ENCODE measurements at places on chromosomes 1 and 21.
A peak's percentile ranks its signal among the peaks of the same experiment; 100 is the strongest.

DNA sequence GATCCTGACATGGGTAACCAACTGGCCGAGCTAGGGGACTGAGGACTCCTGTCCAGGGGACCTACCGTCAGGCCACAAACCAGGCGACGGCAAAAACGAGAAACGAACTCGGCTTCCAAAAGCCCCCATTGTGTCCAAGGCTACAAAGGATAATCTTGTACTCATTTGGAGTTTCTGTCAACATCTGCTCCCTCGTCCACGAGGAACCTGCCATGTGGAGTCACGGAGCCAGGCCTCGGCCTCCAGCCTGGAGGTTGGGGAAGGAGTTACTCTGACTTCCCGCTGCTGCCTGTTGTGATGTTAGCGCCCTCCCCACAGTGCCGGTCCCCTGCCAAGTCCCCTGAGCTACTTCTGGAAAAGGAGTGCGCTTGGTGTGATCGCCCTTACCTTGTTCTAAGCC, 7.3 kb downstream of the KRTAP10-1 start:
- no peak for DNase-seq

DNA sequence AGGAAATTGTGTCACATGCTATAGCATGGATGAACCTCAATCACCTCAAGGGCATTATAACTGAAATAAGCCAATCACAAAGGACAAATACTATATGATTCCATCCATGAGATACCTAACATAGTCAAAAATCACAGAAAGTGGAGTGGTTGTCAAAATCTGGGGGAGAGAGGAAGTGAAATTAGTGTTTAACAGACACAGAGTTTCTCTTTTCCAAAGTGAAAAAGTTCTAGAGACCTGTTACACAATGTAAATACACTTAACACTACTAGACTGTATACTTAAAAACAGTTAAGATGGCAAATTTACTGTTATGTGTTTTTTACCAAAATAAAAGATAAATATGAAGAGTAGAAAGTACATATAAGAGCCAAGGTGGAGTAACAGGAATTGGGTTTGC, 31.8 kb downstream of the ZNF644 start:
- DNase-seq, result no peak

DNA sequence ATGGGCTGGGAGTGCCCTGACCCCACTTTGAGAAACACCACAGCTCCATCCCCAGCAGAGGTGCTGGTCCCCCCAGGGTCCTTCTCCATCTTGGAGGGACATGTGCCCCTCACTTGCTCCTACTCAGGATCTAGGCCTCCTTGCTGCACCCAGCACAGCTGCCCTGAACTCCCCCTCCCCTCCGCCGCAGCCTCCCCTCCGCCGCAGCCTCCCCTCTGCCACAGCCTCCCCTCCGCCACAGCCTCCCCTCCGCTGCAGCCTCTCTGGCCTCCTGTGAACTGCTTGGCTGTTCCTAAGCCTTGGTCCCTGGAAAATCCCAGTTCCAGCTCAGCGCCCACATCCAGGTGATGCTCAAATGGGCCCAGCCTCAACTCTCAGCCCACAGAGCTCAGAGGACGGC, 15.9 kb upstream of the TSPEAR start:
- no peak for DNase-seq

DNA sequence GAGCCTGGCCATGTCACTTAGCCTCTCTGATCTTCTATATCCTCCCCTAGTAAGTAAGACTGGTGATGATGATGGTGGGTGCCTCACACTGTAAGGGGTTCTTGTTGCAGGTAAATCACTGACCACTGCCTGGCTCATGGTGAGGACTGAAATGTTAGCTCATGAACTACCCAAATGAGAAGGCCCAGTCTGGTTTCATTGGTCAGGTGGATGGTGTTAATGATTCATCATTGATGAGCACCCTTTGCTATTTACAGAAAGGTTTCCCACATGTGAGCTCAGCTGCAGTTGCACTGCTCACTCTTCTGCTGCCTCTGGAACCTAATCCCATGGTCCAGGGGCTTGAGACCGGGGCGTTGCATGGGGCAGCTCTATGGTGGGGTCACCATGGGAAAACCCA, 417.7 kb downstream of the PRDM2 start:
- DNase-seq, result no peak

GRCh38 chr1:87170157-87170556, 158.5 kb upstream of the LMO4 start:
- DNase-seq, result peak; percentile 50

DNA sequence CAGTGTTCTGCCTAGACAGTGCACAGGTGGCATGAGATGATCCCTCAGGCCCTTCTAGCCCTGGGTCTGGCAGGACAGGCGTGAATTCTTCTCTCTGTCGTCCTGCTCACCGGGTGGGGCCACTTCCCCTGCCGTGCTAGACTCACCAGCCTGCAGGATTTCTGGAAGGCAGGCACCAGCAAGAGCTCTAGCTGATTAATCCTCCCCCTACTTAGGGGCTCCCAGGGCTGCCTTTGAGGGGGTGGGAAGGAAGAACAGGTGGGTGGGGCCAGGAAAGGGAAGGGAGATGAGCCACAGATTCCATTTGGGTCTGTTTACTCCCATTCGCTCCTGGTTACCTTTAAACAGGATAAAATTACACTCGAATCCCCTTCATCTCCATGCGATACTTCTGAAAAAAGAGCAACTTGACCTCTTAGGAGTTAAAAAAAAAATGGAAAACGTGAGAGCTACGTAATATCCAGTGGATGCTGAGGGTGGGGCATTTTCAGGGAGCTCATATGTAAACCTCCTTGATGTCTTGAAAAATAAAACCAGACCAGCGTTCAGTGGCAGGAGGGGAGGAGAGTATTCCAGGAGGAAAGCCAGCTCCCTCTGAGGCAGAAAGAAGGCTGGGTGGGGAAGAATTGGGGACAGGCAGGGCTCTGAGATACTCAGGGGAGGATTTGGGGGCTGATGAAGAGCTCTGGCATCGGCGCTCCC, 665.5 kb downstream of the PTPRU start:
- DNase-seq, result no peak

- no peak for DNase-seq
Measured at GRCh38 chr21:45494851-45495680, 47.2 kb downstream of the SLC19A1 start.

- DNase-seq, result no peak
Measured at GRCh38 chr1:39568208-39568607, 8.4 kb downstream of the PABPC4 start.

- DNase-seq, result no peak
Measured at GRCh38 chr1:30725450-30726095, 2.2 kb upstream of the MATN1 start.

GRCh38 chr1:240044620-240045019, 47.1 kb upstream of the FMN2 start:
- peak; percentile 24 for DNase-seq

DNA sequence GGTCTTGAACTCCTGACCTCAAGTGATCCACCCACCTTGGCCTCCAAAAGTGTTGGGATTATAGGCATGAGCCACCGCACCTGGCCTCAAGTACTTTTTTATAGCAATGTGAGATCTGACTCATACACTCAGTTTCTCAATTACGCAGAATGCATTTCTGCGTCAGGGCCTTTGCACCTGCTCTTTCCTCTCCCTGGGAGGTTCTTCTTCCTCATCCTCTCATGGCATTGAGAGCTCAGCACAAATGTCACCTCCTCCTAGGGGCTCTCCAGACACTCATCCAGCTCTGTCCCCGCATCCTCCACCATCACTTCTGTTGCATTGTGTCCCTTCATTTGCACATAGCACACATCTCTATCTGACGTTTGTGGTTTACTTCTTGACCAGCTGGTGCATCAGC, 418.8 kb downstream of the PTPRU start:
- no peak for DNase-seq

DNA sequence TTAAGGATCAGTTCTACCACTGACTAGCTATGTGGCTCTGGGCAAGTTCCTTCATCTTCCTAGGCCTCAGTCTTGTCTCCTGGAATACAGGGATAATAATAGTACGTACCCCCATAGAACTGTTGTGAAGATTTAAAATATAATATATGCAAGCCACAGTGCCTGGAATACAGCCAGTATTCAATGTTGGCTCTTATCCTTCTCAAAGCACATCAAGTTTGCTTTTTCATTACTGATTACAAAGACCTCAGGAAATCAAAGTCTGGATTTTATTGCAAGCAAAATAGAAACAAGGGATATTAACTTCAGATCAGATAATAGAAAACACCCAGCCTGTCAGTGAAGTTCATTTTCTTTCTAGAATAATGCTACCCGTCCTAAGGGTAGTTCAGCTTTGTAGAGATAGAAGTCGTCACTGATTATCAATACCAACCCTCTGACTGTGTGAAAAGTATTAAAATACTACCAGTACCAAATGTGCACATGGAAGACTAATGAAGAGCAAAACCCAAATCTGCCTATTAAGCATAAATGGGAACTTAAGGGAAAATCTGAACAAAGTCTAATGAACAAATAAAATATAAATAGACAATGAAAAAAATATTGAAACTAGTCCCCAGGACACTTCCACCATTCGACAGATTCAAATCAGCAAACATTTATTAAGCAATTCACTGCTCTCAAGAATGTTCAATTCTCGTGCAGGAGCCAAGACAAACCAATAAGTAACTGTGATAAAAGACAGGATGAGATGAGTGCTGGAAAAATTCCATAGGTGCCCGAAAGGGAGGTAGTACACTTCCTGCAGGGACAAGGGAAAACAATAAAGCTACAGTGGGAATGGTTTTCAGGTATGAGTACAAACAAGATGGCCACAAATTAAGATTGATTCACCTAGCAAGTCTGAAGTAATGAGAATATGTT, 206.2 kb downstream of the SMYD3 start:
- DNase-seq, result no peak

GRCh38 chr1:3910049-3910731, 10.1 kb upstream of the C1orf174 start:
- no peak for DNase-seq

GRCh38 chr1:212121779-212122178, 86.2 kb downstream of the DTL start:
- DNase-seq, result no peak

DNA sequence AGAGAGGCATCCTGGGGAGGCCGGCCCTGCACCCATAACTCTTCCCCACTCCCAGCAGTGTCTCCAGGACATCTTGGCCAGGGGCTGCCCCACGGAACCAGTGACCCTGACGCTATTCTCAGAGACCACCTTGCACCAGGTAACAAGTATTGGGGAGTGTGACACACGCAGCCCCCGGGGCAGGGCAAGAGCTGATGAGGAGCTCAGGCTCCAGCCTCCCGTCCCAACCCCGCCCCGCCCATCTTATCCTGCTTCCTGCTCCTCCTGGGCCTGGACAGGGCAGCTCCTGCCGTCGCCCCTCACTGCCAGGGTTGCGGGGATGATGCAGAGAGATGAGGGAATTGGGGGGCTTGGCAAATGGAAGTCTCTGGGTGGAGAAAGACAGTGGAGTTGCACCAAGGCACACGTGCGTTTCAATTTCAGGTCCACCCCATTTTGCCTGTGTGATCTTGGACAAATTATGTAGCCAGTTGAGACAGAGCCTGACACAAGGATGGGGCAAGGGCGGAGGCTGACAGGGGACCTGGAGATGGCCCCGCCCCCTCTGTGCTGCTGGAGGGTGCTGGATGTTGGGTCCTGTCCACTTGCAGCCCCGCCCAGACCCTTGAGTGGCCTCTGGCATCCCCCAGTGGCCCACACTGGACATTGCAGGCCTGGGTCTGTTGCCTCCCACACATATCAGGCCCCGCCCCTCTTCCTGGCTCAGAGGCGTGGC, 10.7 kb downstream of the CLCNKA start:
- peak; percentile 87 for DNase-seq

DNA sequence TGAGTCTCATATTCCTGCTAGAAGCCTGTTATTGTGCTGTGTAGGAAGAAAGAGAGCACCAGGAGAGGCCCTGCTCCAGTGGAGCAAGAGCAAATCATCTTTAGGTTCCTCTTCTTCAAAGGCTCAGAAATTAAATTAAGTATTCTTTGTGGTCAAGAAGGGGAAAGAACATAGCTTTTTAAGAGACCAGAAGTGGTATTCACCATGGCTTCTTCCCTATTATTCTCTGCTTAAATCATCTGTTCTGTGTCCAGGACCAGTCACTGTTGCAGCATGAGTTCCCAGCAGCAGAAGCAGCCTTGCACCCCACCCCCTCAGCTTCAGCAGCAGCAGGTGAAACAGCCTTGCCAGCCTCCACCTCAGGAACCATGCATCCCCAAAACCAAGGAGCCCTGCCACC, 1.1 kb downstream of the SPRR1B start:
- DNase-seq, result no peak

DNA sequence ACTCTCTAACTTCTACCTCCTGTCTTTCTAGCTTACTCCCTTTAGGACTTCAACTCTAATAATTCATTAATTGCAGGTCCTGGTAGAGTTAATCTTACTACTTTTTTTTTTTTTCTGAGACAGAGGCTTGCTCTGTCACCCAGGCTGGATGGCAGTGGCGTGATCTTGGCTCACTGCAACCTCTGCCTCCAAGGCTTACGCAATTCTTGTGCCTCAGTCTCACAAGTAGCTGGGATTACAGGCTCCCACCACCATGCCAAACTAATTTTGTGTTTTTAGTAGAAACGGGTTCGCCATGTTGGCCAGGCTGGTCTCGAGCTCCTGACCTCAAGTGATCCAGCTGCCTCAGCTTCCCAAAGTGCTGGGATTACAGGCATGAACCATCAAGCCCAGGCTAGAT, 15.7 kb downstream of the BTBD8 start:
- DNase-seq, result no peak

- no peak for DNase-seq
Measured at GRCh38 chr21:45937721-45938452, 43.7 kb upstream of the COL6A1 start.

GRCh38 chr21:33305344-33305671, 19.5 kb upstream of the IFNAR1 start:
- no peak for DNase-seq

- no peak for DNase-seq
Measured at GRCh38 chr1:194042736-194043135, 856.3 kb upstream of the B3GALT2 start.

DNA sequence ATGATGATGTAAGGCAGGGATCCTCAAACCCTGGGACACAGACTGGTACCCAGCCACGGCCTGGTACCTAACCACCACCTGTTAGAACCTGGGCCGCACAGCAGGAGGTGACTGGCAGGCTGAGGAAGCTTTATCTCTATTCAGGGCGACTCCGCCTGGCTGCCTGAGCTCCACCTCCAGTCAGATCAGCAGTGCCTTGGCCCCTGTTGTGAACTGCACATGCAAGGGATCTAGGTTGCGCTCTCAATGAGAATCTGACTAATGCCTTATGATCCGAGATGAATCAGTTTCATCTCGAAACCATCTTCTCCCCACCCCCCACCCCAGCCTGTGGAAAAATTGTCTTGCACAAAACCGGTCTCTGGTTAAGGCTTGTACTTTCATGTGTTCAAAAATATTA, 4.2 kb downstream of the RNPC3 start:
- DNase-seq, result peak; percentile 33

GRCh38 chr21:42981214-42981523, 6.8 kb downstream of the PKNOX1 start:
- DNase-seq, result no peak

DNA sequence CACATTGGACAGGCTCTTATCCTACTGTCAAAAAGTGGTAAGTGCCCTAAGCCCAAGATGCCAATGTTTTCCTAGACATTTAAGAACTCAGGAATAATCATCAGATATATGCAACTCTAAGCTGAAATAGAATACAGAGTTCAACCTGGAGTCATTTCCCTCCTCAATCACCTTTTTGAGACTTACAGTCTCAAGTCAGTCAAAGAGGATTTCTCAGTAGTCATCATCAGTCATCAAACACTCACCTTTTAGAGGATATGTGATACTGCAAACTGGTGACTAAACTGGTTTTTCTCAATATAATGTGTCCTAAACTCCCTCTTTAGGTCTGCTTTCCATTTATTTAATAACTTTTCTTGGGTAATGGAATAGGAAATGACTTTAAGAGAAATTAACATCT, 145.3 kb upstream of the ADAMTS5 start:
- DNase-seq, result no peak

- no peak for DNase-seq
Measured at GRCh38 chr21:32136546-32136945, 142.3 kb downstream of the MIS18A start.

GRCh38 chr1:184820956-184821355, 66.3 kb upstream of the EDEM3 start:
- peak; percentile 29 for DNase-seq
